ENCODE measurements at places on chromosomes 3 and 15.

DNA sequence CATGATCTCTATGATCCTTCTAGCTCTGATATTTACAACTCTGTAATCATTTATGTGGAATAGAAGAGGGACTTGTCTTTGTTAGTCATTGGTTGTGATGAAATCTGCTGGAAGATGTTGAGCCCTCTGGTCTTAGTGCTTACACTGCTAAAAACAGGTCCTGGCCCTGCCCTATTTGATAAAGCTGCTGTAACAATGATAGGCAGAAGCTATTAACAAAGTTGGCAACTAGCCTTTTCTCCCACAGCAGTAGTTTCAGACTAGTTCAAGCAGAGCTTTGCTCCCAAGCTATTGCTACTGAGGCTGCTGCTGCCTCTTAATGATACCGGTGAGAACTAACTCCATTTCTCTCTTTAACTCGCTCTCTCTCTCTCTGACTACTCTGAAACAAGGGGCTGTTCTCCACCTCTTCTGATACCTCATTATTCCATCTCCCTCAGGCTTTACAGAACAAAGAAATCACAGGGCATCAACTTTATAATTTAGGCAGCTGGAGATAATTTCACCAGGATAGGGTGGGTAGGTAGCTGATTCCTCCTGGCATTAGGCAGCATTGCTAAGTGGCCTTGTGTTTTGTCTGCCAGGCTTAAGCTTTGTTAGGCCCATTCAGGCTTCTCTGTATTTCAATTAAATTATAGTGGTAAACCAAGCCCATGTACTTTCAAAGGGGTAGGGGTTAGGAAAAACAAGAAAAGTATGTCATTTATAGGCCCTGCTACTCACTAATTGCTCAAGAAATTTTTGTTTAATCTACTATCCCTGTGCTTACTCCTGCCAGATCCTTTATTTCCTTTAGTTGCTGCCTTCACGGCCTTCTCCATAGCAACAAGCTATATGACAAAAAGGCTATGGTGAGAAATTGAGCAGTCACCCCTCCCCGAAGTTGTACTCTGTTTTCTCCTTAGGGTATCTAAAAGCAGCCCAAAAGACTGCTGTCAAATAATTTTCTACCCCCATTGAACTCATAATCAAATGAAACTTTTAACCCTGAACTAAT, 139.6 kb downstream of the RBPMS2 start:
- no peak for DNase-seq

GRCh38 chr15:32802286-32802936, 84.6 kb downstream of the GREM1 start:
- no peak for DNase-seq

DNA sequence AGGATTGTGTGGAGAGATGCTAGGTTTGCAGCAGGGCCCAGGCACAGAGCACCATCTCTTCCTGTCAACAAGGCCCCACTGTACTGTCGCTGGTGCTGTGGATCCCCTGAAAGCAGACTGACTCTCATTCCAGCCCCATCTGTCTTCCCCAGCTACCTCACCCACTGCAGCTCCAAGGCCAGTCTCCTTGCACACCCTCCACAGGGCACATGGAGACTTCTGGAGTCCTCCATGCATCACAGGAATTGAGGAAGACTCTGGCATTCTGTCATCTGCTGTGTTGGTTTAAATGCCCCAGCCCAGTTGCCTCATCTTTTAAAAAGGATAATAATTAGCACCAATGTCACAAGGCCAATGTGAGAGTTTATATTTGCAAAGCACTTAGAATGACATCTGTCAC, 301.2 kb downstream of the RPLP1 start:
- DNase-seq: no peak

- DNase-seq: no peak
Observed at GRCh38 chr3:23945663-23945912, 502 bp downstream of the NR1D2 start.

DNA sequence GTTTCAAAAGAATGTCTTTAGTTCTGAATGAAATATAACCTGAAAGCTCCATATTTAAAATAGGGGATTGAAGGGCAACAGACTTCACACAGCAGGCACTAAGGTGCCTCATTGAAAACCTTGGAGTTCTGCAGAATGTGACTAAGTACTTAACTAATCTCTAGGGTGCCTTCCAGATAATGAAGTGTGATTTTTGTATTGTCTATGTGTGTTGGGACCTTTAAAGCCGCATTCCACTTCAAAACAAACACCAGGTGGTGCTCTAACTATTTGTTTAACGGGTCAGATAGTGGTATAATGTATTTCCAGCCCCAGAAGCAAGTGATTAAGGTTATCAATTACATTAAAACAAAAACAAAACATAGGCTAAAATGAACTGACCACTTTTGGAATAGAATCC, 28.0 kb downstream of the TFG start:
- no peak for DNase-seq

DNA sequence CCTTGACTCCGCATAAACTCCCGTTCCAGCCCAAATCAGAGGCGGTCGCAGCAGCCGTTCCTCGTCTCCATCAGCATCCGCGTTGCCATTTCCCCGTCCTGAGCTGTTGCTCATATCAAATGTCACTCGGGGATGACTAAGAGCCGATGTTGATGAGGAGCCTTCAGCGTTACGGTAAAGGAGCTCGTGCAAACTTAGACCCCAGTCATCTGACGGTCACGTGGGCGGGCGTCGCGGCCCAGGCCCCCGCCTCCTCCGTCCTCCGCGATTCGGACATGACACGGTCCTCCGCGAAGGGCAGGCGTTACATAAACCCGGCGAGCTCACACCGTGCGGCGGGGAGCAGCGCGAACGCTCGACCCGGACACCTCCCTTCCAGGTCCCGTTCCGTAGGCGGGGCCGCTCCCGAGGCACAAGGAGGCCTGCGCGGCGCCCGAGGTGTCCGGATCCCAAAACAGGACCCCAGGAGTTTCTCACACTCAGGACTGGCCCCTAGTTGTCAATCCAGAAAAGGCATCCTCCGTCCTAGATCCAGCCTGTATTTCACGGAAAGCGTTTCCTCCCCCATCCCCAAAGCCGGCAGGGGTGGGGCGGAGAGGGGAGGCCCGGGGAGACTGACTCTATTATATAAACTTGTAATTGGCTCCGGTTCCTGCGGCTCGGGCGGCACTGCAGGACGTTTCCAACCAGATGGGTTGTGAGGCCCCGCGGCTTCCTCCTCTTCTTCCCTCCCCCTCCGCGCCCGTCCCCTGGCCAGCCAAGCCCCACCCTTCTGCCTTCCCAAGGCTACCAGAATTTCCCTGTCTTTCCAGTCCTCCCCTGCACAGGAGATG, 100.0 kb upstream of the IGF1R start:
- peak; percentile 82 for DNase-seq

GRCh38 chr15:77138167-77138522, 67.2 kb upstream of the TSPAN3 start:
- DNase-seq: no peak

- DNase-seq: no peak
Observed at GRCh38 chr3:46566040-46566641, at the start of gene LRRC2. Gene LRRC2 (minus strand): TSS chr3:46566302. CDS start chr3:46551591, 14,711 bp downstream.

- no peak for DNase-seq
Observed at GRCh38 chr3:116059421-116060096, 385.7 kb downstream of the LSAMP start.

- no peak for DNase-seq
Observed at GRCh38 chr15:78212546-78213424, 21.6 kb downstream of the ACSBG1 start.

DNA sequence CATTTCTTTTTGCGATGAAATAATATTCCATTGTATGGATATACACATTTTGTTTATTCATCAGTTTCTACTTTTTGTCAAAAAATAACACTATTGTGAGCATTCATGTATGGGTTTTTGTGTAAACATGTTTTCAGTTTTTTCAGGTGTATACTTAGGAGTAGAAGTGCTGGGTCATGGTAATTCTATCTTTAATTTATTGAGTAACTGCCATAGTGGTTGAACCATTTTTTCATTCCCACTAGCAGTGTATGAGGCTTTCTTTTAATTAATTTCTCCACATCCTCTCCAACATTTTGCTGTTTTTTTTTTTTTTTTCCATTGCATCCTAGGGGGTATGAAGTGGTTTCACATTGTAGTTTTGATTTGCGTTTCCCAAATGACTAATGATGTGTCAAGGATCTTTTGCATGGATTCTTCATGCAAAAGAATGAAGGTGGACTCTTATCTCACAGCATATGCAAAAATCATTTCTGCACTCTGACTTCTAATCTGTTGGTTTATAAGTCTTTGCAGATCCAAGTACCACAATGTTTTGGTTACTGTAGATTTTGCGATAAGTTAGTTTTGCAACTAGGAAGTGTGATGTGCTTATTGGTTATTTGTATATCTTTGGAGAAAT, 12.6 kb downstream of the ATP2C1 start:
- no peak for DNase-seq

DNA sequence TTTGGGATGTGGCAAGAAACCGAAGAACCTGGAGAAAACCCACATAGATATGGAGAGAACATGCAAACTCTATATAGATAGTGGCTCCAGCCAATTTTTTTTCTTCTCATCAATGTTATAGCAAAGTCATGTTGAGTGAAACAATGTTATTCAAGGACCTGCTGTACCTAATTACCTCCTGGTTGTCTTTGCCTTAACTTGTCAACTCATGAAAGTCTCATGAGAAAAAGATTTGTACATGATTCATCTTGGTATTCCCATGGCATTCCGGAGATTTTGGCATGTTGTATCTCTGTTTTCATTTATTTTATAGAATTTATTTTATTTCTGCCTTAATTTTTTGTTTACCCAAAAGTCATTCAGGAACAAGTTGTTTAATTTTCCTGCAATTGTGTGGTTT, 303.8 kb upstream of the CDIN1 start:
- no peak for DNase-seq

GRCh38 chr15:52178765-52179164, 12.4 kb downstream of the GNB5 start:
- DNase-seq: no peak

DNA sequence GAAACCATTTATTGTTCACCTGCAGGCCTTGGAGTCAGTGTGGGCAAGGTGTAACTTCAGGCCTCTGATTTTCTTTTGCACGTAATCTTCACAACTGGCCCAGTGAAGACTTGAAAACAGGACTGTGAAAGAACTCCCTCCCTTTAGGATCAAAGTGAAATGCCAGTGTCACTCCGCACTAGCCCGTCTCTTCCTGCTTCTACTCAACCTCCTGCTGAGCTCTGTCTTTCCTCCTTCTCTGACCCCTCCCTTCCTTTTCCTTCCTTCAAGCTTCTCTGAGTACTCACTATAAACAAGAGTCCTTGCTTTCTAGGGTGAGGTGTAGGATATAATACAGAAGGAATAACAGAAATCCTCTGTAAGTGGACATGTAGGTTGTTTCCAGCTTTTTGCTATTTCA, 28.5 kb downstream of the TMEM41A start:
- DNase-seq: no peak

DNA sequence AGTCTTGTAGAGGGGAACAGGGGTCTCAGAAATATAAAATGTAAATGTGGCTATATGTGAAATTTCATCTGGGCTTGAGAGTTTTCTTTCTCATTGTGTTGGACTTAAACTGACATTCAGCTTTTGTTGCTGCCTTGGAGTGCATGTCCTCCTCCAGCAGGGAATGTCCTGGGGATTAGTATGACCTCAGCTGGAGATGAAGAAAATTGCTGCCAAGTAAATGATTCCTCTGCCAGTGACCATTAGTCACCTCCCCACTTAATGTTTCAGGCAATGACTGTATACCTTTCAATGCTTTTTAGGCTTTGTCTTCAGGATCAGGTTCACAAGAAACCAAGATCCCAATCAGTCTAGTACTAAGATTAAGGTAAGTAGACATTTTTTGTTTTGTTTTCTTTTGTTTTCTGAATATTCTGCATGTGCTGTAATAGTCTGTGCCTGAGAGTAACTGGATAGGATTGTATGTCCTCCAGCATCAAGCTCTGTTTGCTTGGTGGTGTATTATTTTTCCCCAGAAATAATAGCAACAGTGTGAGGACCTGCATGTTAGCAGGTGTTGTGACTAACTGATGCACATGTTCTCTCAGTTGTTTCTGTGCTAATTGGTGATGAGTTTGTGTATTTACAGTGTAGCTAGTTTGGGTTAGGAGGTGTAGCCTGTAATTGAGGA, 18.1 kb upstream of the SLC22A13 start:
- no peak for DNase-seq

DNA sequence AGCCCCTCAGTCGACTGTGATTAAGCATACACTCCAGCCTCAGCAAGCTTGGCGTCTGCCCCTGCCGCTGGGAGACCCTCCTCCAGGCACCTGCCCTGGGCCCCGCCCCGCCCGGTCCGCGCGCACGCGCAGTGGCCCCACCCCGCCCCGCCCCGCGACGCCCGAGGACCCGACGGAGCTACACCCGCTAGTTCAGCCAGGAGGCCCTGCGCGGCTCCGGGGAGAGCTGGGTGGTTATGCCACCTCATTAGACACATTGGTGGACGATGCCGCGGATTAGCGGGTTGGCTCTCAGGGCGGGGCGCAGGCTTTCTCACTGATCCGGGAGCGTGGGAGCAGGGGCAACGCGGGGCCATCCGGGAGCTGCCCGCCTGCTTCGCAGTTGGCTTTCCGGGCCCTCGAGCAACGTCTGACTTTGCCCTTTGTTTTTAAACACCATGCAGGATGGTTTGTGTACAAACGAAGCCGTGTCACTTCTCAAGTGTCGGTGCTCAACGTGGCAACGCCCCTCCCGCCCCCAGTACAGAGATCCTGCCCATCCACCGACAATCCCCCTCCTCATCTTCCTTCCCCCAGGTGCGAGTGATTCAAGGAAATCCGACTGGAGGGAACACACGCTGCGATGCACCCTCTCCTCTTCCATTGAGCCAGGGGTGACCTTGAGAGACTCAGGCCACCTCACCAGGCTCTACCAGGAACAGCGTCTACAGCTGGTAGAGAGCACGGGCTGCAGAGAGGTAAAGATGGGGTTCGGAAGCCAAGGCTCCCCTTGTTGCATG, 109.3 kb downstream of the SHQ1 start:
- DNase-seq: peak; percentile 67

DNA sequence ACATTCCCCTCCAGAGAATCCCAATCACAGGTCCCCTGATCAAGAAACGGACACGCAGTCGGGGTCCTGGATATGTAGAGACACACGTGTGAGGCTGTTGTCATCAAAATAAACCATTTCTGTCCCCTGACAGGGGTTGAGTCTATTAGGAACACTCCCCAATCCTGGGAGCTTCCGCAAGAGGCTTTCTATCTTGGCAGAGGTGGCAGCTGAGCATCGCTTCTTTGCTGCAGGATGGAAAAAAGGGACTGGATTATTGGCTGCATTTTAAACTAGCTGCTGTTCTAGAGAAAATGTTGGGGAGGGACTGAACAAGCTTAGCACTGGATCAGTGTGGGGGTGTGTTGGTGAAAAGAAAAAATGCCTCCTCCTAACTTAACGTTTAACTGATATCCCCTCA, 2.5 kb upstream of the CNTN4 start:
- no peak for DNase-seq
